Pulmonary artery endothelial cell (primary cell): ENCODE measurements at places on chromosomes 7 and 10. TPM values are rescaled to one million over a fixed set of nuclear protein-coding genes. Genes with fewer than 3 reads are reported as not detected.
A peak's percentile ranks its signal among the peaks of the same experiment; 100 is the strongest.

GRCh38 chr10:17831896-17832295 is 22.7 kb downstream of the MRC1 start:
- no peak for DNase-seq

- no peak for DNase-seq
Observed at GRCh38 chr10:118153287-118153686, 106.5 kb upstream of the RAB11FIP2 start.

DNA sequence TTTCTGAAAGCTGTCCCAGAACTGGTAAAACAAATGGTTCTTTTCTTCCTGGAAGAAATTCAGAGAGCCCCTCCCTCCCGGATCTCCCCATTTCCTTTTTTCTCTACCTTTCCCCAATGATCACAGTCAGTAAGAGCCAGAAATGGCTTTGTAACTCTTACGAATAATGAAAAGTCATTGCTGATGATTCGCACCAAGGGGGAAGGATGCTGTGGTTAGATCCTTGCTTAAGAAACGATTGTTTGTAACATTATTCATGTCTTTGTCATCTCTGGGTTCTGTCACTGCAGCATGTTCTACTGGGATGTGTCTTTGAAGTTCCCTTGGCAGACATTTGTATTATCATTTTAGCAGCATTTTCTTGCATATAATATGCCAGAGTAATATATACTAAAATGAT is 138.9 kb downstream of the CACNB2 start:
- no peak for DNase-seq

DNA sequence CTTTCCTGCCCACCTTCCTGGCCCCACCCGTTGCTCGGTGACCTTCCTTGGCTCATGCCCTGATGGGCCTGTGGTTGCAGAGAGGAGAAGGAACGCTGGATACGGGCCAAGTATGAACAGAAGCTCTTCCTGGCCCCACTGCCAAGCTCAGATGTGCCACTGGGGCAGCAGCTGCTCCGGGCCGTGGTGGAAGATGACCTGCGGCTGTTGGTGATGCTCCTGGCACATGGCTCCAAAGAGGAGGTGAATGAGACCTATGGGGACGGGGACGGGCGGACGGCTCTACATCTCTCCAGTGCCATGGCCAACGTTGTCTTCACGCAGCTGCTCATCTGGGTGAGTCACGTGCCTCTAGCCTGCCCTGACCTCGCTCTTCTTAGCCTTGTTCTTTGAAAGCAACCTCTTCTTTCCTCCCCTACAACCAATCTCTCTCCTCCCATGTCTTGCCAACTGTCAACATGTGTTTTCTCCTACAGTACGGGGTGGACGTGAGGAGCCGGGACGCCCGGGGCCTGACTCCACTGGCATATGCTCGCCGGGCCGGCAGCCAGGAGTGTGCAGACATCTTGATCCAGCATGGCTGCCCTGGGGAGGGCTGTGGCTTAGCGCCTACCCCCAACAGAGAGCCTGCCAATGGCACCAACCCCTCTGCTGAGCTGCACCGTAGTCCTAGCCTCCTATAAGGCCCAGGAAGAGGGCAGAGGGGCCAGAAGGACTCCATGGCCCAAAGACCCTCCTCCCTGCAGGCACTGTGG is 24.1 kb downstream of the GBX1 start:
- DNase-seq: no peak

- no peak for DNase-seq
Observed at GRCh38 chr10:14460447-14460846, 129.7 kb upstream of the FRMD4A start.

GRCh38 chr7:93574646-93575554 is at the start of gene CALCR:
Gene CALCR, minus strand, starts transcription at chr7:93574724. Its CDS starts 87,743 bp downstream, at chr7:93486981.
- DNase-seq: no peak

- DNase-seq: no peak
Observed at GRCh38 chr10:17001297-17001744, 128.3 kb downstream of the CUBN start.

GRCh38 chr7:26425655-26426054 is 134.0 kb downstream of the SNX10 start:
- DNase-seq: no peak

- DNase-seq: no peak
Observed at GRCh38 chr7:16810112-16810511, 5.3 kb upstream of the AGR2 start.

- DNase-seq: peak; percentile 57
Observed at GRCh38 chr7:24819916-24820689, 62.8 kb upstream of the GSDME start.

- no peak for DNase-seq
Observed at GRCh38 chr10:132596742-132597279, 59.2 kb downstream of the INPP5A start.

DNA sequence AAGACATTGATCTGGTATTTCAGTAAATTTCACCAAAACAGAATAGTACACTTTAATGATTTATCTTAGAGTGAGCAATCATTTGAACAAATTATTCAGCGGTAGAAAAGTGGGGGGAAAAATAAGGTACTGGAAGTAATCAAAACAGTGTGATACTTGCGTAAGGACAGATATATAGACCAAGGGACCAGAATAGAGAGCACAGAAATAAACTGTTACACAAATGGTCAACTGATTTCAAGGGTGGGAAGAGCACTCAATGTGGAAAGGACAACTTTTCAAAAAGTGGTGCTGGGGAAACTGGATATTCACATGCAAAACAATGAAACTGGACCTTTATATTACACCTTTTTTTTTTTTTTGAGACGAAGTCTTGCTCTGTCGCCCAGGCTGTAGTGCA is 119.9 kb downstream of the NRBF2 start:
- no peak for DNase-seq

DNA sequence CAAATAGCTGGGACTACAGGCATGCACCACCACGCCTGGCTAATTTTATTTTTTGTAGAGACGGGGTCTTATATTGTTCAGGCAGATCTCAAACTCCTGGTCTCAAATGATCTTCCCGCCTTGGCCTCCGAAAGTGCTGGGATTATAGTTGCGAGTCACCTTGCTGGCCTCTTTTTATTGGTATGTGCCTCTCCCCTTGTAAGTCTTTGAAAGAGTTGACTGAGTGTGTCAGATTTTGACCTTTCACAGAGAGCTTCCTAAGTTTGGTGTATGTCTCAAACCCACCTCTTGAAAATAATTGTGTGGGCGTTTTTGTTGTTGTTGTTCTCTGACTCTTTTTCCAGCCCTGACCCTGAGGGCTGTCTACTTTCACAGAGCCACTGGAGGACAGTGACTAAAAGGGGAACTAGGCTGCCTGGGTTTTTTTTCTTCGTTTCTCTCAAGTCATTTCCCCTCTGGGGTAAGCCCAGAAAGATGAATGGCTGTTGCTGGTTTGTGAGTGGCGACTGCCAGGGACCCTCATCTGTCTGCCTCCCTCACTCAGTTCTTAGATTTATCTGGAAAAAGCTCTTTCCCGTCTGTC is 262.8 kb downstream of the ZEB1 start:
- DNase-seq: no peak

GRCh38 chr7:100413889-100414288 is 14.6 kb downstream of the ZCWPW1 start:
- no peak for DNase-seq

DNA sequence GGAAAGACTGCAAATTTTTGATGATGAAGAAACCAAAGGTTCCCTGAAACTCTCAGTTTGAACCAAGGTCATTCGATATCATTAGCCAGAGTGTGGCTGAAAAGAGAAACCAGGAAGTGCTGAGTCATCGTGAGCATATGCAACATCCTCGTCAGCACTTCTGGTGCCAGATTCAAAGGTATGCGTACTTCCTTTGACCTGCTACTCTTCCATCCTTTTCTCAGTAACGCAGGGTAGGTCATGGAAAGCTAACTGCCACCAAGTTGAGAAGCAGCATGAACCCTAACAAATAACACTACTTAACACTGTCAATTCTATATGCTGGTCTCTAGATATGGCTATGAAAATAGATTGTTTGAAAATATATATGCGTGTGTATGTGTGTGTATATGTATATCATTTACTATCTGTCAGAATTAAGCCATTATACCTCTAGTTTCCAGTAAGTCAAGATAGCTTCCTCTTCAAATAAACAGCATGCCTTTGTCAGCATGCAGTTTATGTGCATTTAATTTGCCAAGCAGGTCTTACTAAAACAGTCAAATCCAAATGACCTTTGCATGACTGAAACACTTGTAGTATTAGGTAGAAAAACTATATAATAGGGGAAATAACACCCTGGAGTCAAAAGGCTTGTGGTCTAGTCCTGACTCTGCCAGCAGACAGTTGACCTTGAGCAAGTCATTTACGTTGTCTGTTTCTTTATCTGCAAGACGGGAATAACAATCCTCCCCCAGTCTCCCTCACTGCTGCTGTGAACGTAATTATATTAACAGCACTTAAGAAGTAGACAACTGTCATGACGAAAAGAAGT is 26.4 kb downstream of the CDK6 start:
- peak; percentile 80 for DNase-seq

DNA sequence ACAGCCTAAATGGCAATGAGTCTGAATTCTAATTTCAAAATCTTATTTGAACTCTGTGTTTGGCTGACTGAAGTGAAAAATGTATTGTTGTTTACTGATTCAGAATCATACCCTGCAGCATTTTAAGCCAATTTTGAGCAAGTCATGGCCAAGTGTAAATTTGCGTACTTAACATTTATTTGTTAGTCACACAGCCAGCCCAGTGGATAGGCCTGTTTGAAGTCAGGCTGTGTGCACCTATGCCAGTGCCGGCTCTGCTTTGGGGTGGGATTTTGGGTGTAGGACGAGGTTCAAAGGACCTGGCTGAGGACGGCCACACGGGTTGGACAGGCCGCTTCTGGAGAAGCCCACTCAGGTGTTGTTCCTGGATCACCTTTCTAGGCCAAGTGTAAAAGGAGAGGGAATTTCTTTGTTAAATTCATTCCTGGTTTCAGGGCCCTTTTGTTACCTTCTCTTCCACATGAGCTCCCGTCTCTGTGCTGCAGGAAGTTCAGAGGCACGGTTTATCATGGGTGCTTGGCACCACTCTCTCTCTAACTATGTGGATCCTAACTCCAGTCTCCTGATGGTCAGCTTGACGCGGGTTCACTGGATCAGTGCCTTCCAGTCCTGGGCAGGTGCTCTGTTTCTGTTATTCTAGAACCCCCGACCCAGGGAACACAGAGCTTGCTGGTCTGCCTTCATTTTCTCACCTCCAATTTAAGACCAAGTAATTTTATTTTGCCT is 84.7 kb downstream of the CCNY start:
- DNase-seq: no peak

DNA sequence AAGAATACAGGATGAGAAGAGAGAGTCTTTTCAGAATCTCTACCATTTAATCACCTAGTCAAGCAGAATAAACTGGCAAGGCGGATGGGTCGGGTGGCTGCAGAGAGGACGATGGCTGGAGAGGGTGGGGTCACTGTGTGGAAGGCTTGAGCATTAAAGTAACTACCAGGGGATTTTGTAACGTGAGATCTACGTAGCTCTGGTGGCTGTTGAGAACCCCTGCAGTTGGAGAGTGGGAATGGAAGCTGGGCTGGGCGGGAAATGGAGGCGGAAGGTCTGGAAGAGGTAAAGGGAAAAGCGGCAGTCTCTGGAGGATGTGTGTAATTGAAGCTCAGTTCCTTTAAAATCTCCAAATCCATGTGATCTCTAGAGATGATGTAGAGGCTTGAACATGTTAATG is 135.0 kb downstream of the GATA3 start:
- DNase-seq: no peak

DNA sequence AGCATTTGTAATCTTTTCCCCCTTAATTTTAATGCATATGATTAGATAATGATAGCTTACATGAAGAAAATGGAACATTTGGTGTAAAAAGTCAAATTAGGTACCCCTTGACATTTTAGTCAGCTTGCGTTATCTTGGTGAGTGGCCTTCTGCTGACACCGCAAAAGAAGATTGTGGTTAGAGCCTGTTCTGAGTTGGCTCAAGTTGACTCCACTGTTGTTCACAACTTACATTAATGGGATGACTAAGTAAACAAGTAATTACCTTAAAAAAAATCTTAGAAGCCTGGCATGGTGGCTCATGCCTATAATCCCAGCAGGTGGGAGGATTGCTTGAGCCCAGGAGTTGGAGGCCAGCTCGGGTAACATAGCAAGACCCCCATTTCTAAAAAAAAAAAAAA is 24.2 kb downstream of the TRRAP start:
- no peak for DNase-seq

DNA sequence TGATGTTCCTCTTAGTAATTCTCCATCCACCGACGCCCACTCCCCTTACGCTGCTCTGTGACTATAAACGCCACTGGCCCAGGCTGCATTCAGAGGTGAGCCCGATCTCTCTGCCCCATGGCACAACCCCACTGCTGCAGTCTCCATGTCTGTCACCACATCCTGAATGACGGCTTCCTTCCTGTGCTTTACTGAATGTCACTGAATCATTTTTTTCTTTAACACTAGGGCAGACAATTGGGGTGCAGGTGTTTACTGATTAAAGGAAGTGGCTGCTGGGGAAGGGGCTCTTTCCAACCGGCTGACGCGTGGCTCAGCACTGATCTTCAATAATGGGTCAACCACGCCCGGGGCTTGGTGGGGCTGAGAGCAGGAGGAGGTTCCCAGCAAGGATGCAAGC is 208.3 kb downstream of the USP6NL start:
- no peak for DNase-seq

DNA sequence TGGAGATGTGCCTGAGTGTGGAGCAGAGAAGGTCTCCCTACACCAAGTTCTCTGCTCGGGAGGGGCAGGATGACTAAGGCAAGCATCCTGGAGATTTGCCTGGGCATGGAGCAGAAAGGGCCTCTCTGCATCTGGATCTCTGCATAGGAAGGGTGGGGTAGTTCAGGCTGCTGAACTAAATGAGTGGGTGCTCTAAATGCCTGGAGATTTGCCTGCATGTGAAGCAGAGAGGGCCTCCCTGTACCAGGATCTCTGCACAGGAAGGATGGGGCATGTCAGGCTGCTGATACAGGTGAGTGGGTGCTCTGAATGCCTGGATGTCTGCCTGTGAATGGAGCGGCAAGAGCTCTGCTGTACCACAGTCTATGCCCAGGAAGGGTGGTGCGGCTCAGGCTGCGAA is 680.7 kb downstream of the SUGCT start:
- DNase-seq: no peak

- DNase-seq: no peak
Observed at GRCh38 chr10:69512901-69513300, 60.3 kb downstream of the NEUROG3 start.

GRCh38 chr7:64602086-64602485 is 39.2 kb upstream of the ZNF680 start:
- DNase-seq: no peak

- no peak for DNase-seq
Observed at GRCh38 chr7:82442492-82443035, 1.0 kb downstream of the CACNA2D1 start.

The TMEM270 gene
- not detected in 2 replicates for total RNA-seq

The ANKRD1 gene
- total RNA-seq: 660 and 1,189 TPM in 2 replicates

The NKX2-3 gene
- 0.07 TPM in 1 of 2 replicates, not detected in the other for total RNA-seq

The CFTR gene
- total RNA-seq: not detected in 2 replicates

The FOXK1 gene
- 24.9 and 33.3 TPM in 2 replicates for total RNA-seq

The LBX1 gene
- not detected in 2 replicates for total RNA-seq

The GSDME gene
- total RNA-seq: 28.3 and 32.6 TPM in 2 replicates

The CDHR3 gene
- 1.1 and 1.4 TPM in 2 replicates for total RNA-seq

The PRSS37 gene
- total RNA-seq: not detected in 2 replicates

The PLA2G12B gene
- not detected in 2 replicates for total RNA-seq
